Activated T-helper 17 cell treated with anti-CD3 and anti-CD28 coated beads, Interleukin-2, amount 50 U/mL, for 72 hours (primary cell): ENCODE measurements at places on chromosomes 7 and 10. TPM values are rescaled to one million over a fixed set of nuclear protein-coding genes. Genes with fewer than 3 reads are reported as not detected.

DNA sequence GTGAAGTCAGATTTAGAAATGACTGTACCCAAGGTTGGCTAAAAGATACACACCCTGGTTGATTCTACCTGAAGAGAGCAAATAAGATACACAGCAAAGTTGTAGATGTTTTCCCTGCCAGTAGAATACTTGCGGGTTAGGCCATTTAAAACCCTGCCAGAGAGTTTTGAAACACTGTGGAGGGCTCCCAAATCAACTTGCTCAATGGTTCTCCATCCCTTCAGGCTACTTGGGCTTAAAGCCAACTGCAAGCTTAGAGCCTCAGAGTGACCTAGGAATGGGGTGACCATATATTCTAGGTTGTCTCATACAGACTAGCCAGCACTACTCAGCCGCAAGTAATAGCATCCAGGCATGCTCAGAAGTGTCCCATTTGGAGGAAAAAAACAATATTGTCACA lies 10.0 kb downstream of the CAV1 start:
- ATAC-seq = no peak

Gene PIP
- total RNA-seq = not detected

Gene GDF2
- total RNA-seq = not detected

Gene DNAJC12
- total RNA-seq = 3.7 TPM

DNA sequence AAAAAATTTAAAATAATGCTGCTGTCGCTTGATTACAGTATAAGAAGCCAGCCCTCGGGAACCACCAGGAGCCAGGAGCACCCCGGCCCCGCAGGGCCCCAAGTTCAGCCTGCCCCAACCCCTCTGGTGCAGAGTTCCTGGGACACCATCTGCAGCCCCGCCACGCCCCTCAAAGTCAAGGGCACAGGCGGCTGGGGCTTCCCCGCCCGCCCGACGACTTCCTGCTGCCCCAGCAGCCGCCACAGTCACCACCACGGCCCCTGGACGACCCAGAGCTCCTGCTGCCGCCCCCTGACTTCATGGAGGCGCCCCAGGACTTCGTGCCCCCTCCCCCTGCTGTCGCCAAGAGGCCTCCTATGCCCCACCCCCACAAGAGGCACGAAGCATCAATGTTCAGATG lies 103.6 kb upstream of the PDSS1 start:
- no peak for ATAC-seq

GRCh38 chr7:116952635-116953371 lies 498 bp upstream of the ST7 start:
- no peak for ATAC-seq

- no peak for ATAC-seq
Measured at GRCh38 chr10:7480742-7481367, 70.0 kb upstream of the SFMBT2 start.

DNA sequence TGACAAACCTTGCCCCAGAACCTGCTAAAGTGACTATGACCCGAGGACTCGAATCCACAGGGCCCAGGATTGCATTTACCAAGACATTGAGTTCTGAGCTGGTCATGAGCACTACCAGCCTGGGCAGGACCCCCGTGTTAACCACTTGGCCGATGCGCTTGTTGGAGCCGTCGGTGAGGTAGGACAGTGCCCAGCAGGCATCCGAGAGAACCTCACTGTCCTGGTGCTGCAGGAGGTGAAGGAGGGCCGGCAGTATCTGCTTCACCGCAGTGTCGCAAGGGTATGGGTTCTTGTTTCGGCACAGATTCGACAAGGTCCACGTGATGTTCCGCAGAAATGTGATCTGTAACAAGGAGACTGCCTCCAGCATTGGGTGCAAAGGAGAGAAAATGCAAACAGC lies 19.7 kb downstream of the KPNA7 start:
- ATAC-seq = no peak

DNA sequence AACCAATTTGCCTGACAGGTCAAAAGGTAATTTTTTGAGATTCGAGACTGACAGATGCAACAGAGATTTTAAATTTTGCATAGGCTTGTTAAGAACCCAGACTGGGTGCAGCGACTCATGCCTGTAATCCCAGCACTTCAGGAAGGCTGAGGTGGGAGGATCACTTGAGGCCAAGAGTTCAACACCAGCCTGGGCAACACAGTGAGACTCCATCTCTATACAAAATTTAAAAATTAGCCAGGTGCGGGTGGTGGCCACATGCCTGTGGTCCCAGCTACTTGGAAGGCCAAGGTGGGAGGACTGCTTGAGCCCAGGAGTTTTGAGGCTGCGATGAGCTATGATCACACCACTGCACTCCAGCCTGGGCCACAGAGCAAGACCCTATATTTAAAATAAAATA lies 34.6 kb downstream of the AMZ1 start:
- no peak for ATAC-seq

- ATAC-seq = no peak
Measured at GRCh38 chr10:70804421-70804808, 11.3 kb upstream of the SGPL1 start.

Gene COBL
- total RNA-seq = not detected

DNA sequence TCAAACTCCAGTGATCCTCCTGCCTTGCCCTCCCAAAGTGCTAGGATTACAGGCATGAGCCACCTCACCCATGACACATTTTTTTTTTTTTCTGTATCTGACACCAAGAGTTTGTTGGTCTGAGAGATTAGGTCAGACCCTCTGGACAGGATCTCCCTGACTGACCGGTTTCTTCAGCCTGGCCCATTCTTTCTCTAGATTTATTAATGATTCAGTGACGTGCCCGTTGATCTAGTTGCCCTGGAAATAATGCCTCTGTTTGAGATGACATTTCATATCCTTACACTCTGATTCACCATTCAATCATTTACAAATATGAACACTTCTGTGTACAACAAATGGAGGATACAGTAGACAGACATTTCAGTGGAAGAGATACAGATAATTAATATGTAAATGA lies 1.4 kb upstream of the ZNF212 start:
- peak; percentile 36 for ATAC-seq

GRCh38 chr7:142670511-142670910 lies 78.8 kb upstream of the PRSS1 start:
- ATAC-seq = peak; percentile 52

Gene OR2A12
- not detected for total RNA-seq

DNA sequence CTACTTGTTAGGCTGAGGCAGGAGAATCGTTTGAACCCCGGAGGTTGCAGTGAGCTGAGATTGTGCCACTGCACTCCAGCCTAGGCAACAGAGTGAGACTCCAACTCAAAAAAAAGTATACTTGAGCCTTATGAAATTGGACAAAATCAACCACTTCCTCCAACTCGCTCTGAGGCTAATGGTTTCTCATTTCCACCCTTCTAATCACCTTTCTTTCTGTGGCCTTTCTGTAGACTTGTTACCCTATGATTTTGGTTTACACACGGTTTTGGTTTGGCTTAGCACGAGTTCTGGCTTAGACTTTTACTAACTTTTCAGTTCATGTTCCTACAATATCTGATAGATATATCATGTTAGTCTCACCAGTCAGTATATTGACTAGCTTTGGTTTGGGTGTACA lies 152.0 kb downstream of the PHTF2 start:
- no peak for ATAC-seq

DNA sequence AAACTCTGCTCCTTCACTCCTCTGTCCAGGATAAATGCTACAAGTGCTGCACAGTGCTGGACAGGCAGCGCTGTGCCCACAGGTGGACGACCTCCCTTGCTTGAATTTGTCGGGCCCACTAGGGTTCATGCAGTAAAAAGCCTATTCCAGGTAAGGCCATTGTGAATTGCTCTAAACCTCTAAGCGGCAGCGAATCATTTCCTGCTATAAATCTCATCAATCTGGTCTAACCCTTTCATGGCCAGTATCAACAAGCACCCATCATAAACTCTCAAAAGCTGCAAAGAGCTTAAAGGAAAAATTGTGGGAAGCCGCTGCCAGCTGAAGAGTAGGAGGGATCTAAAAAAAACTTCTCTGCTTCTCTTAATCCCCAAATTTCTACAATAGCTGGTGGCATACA lies 134.2 kb downstream of the SLC25A13 start:
- ATAC-seq = no peak

DNA sequence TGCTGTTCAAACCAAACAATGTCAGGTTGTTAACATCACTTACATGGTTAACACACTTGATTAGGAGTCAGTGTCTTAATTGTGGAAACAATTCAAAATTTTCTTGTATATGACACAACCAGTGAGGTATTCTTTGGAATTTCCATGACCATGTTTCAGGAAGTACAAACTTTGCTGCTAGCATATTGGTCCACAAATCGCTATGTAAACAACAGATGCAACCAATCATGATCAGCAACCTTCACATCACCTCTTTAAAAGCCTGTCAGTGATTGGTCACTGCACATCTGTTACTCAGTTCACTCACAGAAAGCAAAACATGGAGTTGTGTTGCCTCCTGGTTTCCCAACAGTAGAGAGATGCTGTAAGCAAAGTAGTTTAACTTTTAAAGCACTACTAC lies 108.9 kb upstream of the FAM3C start:
- no peak for ATAC-seq

Gene SPDYE6
- not detected for total RNA-seq

GRCh38 chr10:71605263-71605962 lies 114.2 kb downstream of the C10orf105 start:
- ATAC-seq = no peak

DNA sequence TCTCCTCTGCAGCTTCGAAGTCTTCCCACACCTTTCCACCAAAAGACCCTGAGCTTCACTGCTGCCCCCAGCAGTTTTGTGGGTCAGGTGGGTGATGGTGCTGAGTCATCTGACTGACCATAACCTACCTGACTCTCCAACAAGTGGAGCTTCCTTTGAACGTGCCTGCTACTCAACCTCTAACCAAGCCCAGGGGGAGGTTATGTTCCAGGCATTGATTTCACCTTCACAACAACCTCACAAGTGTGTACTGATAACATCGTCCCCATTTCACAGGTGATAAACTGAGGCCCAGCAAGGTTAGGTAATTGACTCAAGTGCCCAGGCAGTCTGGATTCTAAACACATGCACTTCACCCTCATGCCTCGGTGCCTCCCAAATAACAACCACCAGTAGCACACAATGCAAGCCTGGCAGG lies 66.7 kb downstream of the DLG5 start:
- ATAC-seq = no peak

Gene NPY4R2
- total RNA-seq = not detected

GRCh38 chr10:71220689-71221540 lies 8.5 kb downstream of the UNC5B start:
- no peak for ATAC-seq

GRCh38 chr7:39460486-39460885 lies 105.7 kb upstream of the YAE1 start:
- ATAC-seq = no peak

Gene FXYD4
- total RNA-seq = not detected

- no peak for ATAC-seq
Measured at GRCh38 chr7:41955893-41956675, 253.2 kb upstream of the INHBA start.

GRCh38 chr10:25555865-25556264 lies 378.2 kb upstream of the MYO3A start:
- no peak for ATAC-seq

- ATAC-seq = no peak
Measured at GRCh38 chr10:34400075-34400474, 415.0 kb downstream of the PARD3 start.

- ATAC-seq = no peak
Measured at GRCh38 chr7:30206942-30207341, 72.2 kb downstream of the MTURN start.

- no peak for ATAC-seq
Measured at GRCh38 chr7:109956916-109957315, 1134.0 kb upstream of the LRRN3 start.

GRCh38 chr10:27783660-27784059 lies 38.0 kb upstream of the MKX start:
- peak; percentile 39 for ATAC-seq

DNA sequence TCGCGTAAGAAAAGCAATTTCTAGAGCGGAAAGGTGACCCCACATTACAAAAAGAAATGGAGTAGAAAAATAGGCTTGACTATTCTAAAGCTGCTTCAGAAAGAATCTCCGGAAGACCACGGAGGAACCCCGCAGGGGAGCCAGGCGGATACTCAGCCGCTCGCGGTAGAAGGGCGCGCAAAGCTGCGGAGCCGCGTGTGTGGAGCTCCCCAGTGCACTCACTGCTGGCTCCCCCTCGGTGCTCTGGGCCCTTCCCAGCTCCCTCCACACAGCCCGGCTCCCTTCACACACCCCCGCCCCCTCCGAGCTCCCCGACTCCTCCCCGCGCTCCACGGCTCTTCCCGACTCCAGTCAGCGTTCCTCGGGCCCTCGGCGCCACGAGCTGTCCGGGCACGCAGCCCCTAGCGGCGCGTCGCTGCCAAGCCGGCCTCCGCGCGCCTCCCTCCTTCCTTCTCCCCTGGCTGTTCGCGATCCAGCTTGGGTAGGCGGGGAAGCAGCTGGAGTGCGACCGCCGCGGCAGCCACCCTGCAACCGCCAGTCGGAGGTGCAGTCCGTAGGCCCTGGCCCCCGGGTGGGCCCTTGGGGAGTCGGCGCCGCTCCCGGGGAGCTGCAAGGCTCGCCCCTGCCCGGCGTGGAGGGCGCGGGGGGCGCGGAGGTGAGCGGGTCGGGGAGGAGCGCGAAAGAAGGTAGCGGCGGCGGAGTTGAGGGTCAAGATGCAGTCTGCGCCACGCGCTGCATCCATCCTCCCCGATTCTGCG lies at the start of gene STEAP2:
Gene STEAP2, plus strand, starts transcription at position 350 of the 758 bp plus-strand sequence. CDS start 13,343 bp downstream, outside the sequence.
- peak; percentile 50 for ATAC-seq

DNA sequence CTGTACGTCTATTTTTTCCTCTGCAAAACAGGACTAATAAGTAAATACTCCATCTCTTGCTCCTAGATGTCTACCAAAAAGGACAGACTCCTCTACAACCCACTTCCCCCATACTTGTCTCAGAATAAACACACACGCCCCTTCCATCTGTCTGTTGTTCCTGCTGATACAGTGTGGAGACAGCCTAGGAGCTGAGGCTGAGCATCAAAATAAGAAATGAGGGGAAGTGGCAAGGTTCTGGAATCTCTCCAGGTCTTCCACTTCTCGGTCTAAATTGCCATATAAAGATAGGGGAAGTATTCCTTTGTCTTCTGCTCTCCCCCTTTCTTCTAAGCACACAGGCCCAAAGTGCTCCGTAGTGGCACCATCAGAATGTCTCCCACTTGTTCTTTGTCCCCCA lies 30.8 kb upstream of the VSIR start:
- no peak for ATAC-seq

Gene C10orf105
- 0.04 TPM for total RNA-seq

- no peak for ATAC-seq
Measured at GRCh38 chr10:129041916-129042315, 425.1 kb upstream of the MGMT start.

DNA sequence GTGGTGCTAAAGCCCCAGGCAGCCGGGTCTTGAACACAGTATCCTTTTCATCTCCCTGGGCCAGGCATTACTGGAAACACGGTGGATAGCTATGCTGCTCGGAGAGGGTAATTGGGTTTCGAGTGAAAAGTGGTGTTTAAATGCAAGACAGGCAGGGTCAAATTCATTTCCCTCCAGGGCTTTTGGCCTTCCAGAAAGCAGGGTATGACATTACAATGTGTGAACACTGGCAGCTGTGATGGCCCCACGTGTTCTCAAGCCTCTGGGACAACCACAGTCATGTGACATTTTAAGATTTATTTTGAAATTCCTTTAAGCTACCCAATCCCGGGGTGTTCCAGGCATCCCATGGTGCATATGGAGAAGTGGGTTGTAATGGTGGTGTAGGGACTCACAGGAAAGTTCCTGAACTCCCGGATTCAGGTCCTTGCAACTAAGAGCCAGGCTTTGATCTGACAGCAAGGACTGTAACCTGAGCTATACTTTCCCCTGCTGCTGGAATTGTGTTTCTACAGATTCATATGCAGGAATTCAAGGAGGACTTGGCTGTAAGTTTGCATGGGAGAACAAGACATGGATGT lies 46.8 kb downstream of the INSYN2A start:
- ATAC-seq = no peak

- no peak for ATAC-seq
Measured at GRCh38 chr10:1449572-1450205, 287.6 kb downstream of the ADARB2 start.
